Type B pancreatic cell (in vitro differentiated cells): ENCODE measurements at places on chromosomes 13 and 19.

DNA sequence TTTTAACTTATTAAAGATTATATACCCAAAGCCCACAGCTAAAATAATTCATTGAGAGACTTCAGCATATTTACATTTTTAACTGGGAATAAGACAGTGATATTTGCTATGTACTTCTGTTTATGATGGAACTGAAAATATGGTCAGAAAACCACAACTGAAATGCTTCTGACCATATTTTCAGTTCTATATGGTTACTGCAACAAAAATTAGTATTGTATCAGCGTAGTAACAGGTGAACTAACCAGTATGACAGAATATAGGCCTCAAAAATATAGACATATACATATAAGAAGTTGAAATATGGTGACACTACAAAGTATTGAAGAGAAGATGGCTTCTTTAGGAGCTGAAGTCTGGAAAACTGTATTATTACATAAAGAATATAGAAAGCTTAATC, 857.4 kb downstream of the OLFM4 start:
- H3K4me3 ChIP-seq = no peak overlapping the region
- H3K27me3 ChIP-seq = no peaks in the 10 kb centered on the region
- H3K27ac ChIP-seq = no peak overlapping the region
- no peaks in the 10 kb centered on the region for H3K36me3 ChIP-seq
- DNase-seq = no peak

DNA sequence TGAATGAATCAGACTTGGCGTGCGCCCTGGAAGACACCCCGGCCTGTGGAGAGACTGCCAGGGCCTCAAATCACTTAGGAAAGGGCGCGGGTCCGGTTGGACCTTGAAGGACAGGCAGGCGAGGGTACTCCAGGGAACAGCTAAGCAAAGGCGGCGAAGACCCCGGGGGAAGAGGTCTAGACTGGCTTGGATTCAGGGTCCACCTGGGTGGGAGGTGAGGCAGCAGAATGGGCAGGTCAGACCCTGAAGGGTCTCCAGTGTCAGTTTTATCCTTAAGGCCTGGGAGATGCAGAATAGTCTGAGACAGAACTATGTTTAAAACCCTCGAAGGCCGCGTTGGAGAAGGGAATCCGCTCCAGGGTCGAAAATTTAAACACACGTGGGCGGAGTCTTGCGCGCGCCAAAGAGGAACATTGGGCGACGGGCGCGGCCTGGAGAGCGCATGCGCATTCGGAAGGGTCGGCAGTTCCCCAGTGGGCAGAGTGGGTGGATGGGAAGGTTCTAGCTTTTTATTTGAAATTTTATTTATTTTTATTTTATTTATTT, 567 bp upstream of the SMG9 start:
- H3K36me3 ChIP-seq = peaks cover 12% of the 10 kb centered on the region
- DNase-seq = peak; percentile 84
- no peaks in the 10 kb centered on the region for H3K27me3 ChIP-seq
- peak overlapping the region; percentile 100 for H3K27ac ChIP-seq
- peak overlapping the region; percentile 99 for H3K4me3 ChIP-seq
- H3K4me1 ChIP-seq = peaks cover 48% of the 10 kb centered on the region

GRCh38 chr19:9819596-9819909, 674 bp upstream of the FBXL12 start:
- peak overlapping the region; percentile 93 for H3K4me3 ChIP-seq
- DNase-seq = no peak
- H3K4me1 ChIP-seq = peaks cover 25% of the 10 kb centered on the region
- H3K27ac ChIP-seq = peak overlapping the region; percentile 98
- no peaks in the 10 kb centered on the region for H3K27me3 ChIP-seq

DNA sequence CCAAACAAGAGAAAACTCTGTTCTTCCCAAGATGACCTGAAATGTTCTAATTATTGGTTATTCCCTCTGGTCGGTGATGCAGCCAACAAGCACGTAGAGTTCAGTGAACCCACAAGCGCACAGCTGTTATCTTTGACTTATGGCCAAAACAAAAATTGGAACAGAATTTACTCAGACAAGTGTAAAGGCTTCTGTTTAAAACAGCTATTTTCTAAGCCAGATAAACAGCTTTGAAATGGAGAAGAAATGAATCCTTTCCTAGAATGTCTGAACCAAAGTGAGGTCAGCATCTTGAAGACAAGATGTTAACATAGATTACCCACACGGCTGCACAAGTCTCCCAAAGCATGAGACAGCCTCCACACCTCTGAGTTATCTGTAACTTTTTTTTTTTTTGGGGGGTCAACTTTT, 669.2 kb downstream of the DIAPH3 start:
- no peak overlapping the region for H3K4me3 ChIP-seq
- no peak overlapping the region for H3K27ac ChIP-seq
- no peaks in the 10 kb centered on the region for H3K36me3 ChIP-seq
- DNase-seq = no peak
- H3K27me3 ChIP-seq = peaks cover 5% of the 10 kb centered on the region
- H3K4me1 ChIP-seq = peaks cover 23% of the 10 kb centered on the region

DNA sequence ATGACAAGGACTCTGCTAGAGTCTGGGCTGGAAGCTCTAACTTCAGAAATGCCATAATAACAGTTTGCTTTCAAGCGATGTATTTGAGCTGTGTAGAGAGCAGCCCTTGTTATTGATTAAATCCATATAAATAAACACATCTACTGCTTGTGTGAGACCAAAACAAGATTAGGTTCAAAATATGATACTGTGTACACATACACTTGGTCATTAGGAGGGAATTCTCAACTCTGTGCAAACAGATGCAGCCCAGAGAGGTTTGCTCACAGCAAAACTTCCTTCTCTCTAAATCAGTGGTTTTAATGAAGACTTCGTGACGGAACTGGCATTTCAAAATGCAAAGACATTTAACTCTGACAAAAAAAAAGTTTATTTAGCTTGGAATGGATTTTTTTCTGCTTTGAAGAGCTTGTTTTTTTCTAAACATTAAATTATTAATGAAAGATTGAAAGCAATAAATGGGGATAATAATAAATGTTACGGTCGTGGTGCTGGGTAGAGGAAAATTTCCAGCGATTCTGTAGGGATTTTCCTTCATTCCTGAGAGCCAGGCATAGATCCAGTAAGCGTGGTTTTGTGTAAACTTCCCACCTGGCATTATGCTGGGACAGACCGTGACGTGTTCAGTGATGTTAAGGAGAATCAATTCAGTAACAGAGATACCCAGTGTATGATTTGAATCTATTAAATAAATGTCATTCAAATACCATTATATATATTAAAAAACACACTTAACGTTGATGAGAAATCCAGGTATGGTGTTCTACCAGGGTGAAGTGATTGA, 213.7 kb downstream of the TEX29 start:
- no peaks in the 10 kb centered on the region for H3K36me3 ChIP-seq
- no peak overlapping the region for H3K4me3 ChIP-seq
- H3K27ac ChIP-seq = no peak overlapping the region
- DNase-seq = no peak
- peaks cover 93% of the 10 kb centered on the region for H3K27me3 ChIP-seq

DNA sequence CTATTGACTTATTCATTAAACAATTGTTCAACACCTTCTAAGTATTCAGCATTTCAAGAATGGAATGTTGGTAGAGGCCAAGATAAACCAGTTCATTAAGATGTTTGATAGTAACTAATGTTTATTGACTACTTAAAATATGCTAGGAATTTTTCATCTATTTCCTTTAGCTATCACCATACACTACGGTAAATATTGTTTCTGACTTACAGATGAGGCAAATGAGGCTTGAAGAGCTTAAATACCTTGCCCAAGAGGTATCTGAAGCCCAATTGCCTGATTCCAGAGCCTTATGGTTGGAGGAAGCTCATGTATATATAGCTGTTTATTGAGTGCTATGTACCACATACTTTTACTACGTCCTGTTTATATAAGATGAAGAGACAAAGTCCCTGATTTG, 286.2 kb downstream of the NDFIP2 start:
- H3K4me1 ChIP-seq = peaks cover 4% of the 10 kb centered on the region
- H3K36me3 ChIP-seq = no peaks in the 10 kb centered on the region
- no peak overlapping the region for H3K4me3 ChIP-seq
- no peak overlapping the region for H3K27ac ChIP-seq
- DNase-seq = no peak

DNA sequence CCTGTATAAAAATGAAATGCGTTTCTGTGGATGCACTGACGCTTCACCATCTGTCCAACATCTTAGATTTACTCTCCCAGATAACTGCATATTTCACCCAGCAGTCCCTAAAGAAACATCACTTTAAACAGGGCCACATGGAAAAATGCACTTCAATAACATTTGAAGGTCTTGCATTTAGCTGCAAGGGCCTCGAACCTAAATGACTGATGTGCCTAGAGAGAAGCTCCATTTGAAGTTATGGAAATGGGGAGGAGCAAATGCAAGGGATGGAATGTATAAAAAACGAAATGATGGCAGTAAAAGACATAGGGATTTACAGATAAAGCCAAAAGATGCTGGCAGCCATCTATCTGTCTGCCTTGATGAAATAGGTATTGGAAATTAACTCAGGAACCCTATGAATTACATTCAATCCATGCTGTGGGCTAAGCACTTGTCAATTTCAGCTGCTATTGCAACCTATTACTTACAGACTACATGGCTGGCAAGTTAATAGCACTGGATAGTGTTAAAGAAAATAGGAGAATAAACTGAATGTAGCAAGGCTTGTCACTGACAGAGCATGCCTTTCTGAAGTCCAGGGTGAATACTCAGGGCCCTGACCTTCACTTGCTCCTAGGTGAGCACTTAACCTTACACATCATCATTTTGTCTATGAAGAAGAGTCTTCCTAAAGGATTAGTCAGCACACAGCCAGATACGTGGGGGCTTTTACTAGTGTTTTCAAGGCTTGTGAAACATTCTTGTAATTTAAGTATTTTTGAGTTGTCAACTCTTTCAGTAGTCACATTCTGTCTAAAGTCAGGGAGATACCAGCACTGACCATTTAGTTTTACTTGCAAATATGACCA, 963.4 kb downstream of the PCDH17 start:
- no peak overlapping the region for H3K4me3 ChIP-seq
- no peak overlapping the region for H3K27ac ChIP-seq
- no peaks in the 10 kb centered on the region for H3K27me3 ChIP-seq
- H3K36me3 ChIP-seq = no peaks in the 10 kb centered on the region

- H3K36me3 ChIP-seq = peaks cover 38% of the 10 kb centered on the region
- no peaks in the 10 kb centered on the region for H3K27me3 ChIP-seq
- H3K4me1 ChIP-seq = no peaks in the 10 kb centered on the region
- no peak for DNase-seq
- H3K4me3 ChIP-seq = no peak overlapping the region
These were observed 32.9 kb downstream of the ZDHHC20 start for GRCh38 chr13:21426238-21426637.

DNA sequence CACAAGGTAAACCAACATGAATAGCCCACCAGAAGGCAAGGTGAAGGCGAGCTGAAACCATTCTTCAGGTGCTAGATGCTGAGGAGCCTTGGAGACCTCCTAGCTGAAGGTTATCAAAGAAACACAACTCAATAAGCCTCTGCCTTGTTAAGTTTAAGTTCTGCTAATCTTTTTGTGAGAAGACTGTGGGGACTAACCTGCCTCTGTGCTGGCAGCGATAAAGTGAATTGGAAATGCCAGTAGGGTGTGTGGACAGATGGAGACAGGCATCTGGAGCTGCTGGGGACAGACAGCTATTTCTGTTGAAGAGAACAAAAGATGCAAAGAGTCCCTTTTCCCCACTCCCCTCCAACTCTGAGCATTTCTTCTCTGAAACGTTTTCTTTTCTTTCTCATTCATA, 33.5 kb upstream of the FLT1 start:
- no peak overlapping the region for H3K4me3 ChIP-seq
- DNase-seq = no peak
- H3K4me1 ChIP-seq = no peaks in the 10 kb centered on the region
- H3K27ac ChIP-seq = no peak overlapping the region

DNA sequence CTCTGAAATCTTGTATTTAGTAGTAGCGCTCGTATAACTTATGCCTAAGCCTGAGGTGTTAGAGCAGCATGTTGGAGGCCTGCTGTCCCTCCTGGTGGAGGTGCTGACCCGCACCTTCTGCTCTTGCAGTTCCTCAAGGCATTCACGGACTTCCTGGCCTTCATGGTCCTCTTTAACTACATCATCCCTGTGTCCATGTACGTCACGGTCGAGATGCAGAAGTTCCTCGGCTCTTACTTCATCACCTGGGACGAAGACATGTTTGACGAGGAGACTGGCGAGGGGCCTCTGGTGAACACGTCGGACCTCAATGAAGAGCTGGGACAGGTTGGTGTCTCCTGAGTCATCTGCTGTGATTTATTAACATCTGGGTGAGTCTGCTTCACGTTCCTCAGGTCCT, 136.7 kb downstream of the ATP11A start:
- no peak overlapping the region for H3K27ac ChIP-seq
- no peak overlapping the region for H3K4me3 ChIP-seq
- H3K36me3 ChIP-seq = peaks cover 35% of the 10 kb centered on the region
- peaks cover 6% of the 10 kb centered on the region for H3K4me1 ChIP-seq
- H3K27me3 ChIP-seq = no peaks in the 10 kb centered on the region

GRCh38 chr13:31301119-31301518, 101.3 kb downstream of the B3GLCT start:
- H3K27ac ChIP-seq = no peak overlapping the region
- DNase-seq = no peak
- no peak overlapping the region for H3K4me3 ChIP-seq
- peaks cover 25% of the 10 kb centered on the region for H3K36me3 ChIP-seq

- H3K27me3 ChIP-seq = peaks cover 2% of the 10 kb centered on the region
- H3K27ac ChIP-seq = no peak overlapping the region
- peaks cover 10% of the 10 kb centered on the region for H3K4me1 ChIP-seq
- no peaks in the 10 kb centered on the region for H3K36me3 ChIP-seq
These were observed 572.7 kb downstream of the IRS2 start for GRCh38 chr13:109213714-109214113.

- no peaks in the 10 kb centered on the region for H3K4me1 ChIP-seq
- H3K27me3 ChIP-seq = peaks cover 12% of the 10 kb centered on the region
- no peak overlapping the region for H3K27ac ChIP-seq
- no peak overlapping the region for H3K4me3 ChIP-seq
These were observed 14.9 kb downstream of the COMP start for GRCh38 chr19:18776288-18776594.
